Suppressor macrophage treated with lipopolysaccharide for 1 hour (primary cell): ENCODE measurements at places on chromosomes 3 and 15.

GRCh38 chr3:14403619-14404155, 1.3 kb downstream of the SLC6A6 start:
- DNase-seq: peak; percentile 82

DNA sequence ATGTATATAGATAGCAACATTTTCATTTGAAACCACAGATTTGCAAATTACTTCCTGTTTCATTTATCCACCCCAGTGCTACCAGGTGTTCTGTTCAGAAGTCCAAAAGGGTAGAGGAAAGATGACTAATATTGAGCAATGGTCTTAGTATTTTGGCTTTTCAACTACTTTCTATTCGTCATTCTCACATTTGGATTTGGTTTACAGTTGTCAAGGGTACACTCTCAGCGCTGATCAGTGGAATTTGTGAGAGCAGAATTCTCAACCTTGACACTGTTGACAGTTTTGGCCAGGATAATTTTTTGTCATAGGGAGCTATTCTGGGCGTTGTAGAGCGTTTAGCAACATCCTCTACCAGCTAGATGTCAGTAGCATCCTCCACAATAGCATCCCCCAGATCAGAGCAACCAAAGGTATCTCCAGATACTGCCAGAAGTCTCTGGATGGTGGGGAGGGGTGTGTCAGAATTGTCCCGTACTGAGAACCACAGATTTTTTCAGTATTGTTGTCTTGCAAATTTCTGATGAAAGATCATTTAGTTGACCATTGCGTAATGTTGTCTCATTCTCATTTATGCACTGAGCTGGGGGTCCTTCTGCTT, 4.2 kb downstream of the HMCES start:
- peak; percentile 27 for DNase-seq

DNA sequence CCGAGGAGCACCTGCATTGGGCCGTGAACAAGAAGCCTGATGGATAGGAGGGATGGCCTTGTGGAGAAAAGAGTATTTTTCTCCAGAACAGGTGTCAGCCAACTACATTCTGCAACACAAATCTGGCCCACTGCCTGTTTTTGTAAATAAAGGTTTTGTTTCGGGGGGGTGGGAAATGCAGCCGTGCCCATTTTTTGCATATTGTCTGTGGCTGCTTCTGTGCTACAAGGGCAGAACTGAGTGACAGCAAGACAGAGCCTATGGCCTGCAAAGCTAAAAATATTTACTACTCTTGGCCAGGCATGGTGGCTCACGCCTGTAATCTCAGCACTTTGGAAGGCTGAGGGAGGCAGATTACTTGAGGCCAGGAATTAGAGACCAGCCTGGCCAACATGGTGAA, 95.9 kb upstream of the AKAP13 start:
- no peak for DNase-seq

DNA sequence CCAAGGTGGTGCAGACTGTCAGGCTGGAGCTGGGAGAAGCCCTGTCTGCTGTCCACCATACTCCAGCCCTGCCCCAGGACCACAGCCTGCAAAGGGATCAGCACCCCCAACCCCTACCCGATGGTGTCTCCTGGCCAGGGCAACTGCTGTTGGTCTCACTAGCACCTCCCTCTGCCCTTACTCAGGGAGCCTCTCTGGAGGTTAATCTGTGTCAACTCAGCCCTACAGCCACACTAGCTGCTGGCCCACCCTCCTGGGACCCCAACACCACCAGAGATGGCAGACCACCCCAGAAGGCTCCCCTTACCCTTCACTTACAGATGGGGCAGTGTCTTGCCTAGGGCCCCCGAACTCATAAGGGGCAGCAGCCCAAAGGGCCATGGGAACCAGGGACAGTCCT, 65.2 kb downstream of the TLE3 start:
- no peak for DNase-seq

DNA sequence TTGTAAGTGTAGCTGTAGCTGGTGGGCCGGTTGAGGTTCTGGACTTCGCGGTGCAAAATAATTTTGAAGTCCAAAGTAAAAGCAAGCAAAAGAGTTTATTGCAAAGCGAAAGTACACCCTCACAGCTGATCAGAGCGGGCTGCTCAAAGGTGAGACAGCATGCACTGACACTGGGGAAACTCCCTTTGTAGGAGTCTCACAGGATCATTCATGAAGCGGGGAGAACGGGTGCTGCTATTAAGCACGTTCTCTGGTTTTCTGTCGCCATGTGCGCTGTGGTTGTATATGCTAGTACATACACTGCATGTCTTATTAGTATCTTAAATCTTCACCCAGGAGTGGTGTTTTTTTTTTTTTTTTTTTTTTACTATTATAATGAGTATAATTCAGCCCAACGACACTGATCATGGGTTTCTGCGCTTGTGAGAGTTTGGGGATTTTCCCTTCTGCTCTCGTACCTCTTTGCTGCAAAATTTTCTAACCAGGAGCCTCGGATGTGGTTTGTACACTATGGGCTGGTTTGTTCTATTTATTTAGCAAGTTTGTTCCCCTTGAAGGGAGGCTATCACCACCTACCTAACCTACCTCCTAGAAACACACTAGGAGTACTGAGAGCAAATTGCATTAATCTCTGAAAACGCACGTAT, 1.4 kb upstream of the AP4E1 start:
- DNase-seq: peak; percentile 69

DNA sequence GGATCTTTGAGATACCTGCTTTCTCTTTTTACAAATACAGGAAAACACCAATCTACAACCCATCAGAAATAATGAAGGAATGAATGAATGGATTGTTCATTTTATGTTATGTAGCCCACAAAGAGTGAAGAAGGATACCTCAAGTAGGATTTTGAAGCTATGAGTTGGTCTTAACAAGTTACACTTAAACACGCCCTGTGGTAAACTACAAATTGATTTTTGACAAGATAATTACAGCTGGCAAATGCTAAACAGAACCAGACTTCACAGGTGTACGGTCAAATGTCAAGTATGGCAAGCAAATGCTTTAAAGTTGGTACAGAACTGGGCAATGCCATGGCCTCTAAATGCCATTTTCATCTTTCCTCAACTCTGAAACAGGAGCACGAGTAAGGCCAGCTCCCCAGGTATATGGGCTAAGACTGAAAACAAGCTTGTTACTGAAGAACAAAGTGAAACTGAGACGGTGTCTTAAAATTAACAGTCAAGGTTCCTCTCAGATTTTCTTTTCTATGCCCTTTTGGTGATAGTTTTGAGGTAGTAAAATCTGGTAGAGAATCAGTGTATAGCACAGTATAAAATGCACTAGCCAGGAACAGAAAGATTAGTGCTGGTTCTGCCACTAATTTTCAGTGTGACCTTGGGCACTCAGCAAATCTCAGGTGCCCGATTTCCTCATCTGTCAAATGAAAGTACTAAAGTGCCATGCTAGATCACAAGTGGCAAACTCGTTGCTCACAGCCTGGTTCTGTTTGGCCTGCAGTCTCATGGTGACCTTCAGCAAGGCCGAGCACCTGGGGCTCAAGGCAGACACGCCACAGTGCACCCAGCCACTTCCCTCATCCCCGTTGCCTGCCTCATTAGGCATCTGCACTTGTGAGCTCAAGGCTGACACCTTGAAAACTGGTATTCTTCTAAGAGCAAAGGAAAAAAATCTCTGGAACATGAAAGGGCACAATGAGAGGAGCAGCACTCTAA, 9.5 kb downstream of the RUVBL1 start:
- DNase-seq: no peak

GRCh38 chr15:32861761-32862160, 144.0 kb downstream of the GREM1 start:
- peak; percentile 77 for DNase-seq

DNA sequence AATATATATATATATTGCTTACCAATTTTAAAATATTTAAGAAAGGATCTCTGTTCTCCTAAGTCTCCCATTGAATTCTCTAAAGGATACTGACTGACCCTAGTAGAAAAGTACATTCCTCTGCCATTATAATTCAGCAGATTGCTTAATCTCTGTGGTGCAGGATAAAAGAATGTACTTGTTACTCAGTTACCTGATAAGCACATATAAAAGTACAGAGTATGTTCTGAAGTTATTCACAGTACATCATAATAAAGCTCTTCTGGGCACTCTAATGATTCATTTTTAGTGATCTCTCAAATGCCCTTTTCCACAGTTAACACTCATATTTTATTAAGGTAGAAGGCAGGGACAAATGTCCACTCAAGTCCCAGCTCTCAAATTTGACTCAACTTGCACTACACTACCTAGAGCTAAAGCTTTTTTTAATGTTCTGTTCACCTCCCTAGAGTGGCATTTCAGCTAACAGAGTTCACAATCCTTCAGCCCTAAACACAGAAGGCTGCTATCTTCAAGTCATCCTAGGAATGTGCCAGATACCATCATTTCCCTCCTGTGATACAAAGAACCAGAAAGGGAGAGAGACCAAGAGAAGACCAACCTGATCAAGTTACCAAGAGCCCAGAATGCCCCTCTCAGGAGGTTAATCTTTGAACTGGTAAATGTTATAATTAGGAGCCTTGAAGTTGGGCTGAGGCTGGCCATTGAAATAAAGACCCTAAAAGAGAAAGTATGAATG, 53.3 kb downstream of the MEIS2 start:
- no peak for DNase-seq

DNA sequence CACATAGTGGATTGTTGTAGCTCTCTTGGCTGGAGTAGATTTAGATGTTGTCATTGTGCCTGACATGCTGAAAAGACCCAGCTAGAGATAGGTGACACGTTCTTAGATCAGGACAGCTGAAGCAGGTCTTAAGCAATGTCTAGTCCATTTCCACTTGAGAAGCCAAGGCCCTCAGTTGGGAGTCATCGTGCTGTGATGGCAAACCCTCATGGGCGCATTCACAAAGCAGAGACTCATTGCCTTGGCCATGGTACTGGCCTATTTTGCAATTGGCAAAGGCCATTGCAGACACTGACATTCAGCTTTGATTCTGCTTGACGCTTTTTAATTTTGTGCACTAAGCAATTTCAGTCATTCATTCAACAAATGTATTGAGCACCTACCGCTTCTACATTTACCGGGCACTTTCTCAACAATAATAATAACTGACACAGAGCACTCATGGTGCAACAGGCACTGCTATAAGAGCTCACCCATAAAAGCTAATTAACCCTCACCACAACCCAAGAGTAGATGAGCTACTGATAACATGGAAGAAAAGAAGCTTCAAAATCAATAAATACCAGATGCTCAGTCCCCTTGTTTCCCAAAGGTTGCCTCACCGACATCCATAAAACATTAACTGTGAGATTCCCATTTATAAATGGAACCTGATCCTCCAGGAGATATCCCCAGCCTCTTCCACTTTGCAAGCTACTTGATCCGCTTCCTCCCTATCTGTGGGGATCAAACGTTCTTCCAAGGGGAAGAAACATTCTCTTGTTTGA, 200.1 kb downstream of the TLE3 start:
- no peak for DNase-seq

GRCh38 chr3:188282871-188283270, 128.9 kb downstream of the LPP start:
- DNase-seq: no peak

DNA sequence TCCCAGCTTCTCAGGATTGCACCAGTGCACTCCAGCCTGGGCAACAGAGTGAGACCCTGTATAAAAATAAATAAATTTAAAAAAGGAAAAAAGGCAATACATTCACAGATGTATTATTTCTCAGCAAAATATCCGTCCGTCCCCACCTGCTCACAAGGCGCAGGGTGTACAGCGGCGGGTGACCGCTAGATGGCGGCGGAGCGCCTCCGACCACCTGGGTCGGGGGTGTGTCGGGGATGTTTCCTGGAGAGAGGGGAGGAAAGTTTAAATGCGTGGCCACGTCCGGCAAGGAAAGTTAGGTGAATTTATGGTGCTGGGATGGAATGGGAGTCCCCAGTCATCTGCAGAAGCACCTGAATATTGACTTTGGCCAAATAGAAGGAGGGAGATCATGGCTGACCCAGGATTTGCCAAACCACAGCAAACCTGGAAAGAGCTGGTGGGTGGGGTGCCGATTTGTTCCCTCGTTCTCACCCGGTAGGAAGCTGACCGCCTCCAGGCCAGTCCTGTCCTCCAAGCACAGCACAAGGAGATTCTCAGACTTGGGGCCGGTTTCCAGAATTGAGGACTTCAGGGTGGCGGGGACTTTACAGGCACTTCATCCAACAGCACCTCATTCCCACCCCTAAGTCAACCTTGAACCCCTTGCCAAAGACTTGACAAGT, 88.3 kb downstream of the TMEM266 start:
- peak; percentile 74 for DNase-seq

GRCh38 chr3:101849714-101850245, 466 bp downstream of the NFKBIZ start:
- no peak for DNase-seq

DNA sequence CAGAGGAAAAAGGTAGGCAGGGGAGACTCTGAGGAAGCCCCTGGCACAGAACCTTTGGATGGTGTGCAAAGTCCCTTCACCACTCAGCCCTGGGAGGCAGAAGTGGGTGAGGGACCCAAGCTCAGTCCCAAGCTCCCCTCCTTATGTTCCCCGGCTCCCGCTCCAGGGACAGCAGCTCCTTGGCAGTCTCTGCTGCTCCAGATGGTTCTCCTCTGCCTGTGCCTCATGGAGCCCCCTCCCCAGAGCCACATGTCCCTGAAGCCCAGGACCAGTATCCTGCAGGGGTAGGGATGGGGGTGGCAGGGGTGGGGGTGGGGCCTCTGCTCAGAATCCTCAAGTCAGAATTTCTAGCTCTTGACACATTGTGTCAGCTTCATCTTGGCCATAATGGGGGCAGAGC, 8.0 kb upstream of the CAMKV start:
- no peak for DNase-seq

DNA sequence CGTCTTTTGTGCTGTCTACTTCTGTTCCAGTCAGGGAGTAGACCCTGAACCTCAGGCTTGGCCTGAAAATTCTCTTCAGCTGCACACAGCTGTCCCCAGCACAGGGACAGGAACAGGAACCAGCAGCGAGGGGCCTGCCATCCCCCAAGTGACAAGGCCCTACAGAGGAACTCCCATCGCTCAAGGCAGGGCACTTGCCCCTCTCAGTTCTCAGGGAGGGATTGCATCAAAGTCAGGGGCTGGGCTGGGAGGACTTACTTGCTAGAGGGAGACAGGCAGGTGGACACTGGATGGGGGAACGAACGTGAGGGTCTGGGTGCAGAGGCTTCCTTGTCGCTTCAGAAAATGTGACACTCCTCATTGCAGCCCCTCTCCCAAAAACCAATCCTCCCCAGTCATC, 163.6 kb downstream of the CHSY1 start:
- no peak for DNase-seq

- DNase-seq: peak; percentile 49
Measured at GRCh38 chr3:12681089-12681942, 17.4 kb upstream of the RAF1 start.

DNA sequence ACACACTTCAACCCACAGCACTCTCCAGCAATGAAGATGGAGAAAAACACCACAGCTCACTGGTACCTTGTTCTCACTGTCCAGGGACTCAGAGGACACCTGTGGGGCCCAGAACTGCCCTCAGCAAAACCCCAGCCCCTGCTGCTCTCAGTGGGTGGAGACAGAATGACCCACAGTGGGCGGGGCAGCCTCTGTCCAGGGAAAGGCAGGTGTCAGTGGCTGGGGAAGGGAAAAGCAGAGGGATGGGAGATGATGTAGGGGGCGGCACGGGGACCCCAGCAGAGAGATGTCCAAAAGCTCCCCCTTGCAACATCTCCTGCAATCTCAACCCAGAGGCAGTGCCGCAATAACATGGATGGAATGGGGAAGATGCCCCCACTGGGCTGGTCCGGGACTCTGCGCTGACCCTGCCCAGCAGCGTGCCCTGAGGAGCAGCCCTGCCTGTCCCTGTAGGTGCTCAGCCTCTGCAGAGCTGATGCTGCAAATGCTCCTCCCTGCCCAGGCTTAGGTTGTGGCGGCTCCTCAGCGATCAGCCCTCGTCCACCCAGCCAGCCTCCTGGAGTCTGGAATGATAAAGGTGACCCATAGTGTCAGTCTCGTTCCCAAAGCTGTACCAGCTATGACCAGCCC, 193.9 kb downstream of the XXYLT1 start:
- no peak for DNase-seq

- DNase-seq: no peak
Measured at GRCh38 chr3:185680231-185680630, 94.1 kb downstream of the SENP2 start.
